ENCODE measurements at places on chromosomes 1 and 21. TPM values are rescaled to one million over a fixed set of nuclear protein-coding genes. Genes with fewer than 3 reads are reported as not detected.

GRCh38 chr1:30743584-30744059 lies 14.0 kb downstream of the LAPTM5 start:
- no peak for DNase-seq

DNA sequence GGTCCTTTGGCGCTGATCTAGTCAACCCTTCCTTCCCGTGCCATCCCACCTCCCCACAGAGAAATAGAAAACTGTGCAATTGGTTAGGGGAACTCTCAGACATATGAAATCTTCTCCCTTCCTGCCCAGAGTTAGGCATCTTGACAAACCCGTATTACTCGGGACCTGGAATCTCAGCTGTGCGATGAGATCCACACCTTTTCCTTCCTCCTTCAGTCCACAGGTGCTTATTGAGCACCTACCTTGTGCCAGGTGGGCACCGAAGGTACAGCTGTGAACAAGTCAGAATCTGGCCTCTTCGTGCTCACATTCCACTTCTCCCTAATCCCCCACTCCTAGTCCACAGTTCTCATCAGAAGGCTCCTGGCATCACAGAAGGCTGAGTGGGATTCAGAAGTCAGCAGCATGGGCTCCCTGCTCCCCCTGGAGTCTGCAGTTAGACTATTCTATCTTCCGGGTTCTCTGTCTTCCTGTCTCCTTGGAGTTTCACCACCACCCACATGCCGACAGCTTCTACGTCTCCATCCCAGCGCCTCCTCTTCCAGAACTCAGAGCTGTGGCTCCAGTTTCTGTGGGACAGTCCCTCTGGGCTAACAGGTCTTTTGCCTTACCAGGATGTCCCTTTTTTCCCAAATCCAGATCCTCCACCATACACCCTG lies 23.0 kb downstream of the KNCN start:
- DNase-seq, result no peak

DNA sequence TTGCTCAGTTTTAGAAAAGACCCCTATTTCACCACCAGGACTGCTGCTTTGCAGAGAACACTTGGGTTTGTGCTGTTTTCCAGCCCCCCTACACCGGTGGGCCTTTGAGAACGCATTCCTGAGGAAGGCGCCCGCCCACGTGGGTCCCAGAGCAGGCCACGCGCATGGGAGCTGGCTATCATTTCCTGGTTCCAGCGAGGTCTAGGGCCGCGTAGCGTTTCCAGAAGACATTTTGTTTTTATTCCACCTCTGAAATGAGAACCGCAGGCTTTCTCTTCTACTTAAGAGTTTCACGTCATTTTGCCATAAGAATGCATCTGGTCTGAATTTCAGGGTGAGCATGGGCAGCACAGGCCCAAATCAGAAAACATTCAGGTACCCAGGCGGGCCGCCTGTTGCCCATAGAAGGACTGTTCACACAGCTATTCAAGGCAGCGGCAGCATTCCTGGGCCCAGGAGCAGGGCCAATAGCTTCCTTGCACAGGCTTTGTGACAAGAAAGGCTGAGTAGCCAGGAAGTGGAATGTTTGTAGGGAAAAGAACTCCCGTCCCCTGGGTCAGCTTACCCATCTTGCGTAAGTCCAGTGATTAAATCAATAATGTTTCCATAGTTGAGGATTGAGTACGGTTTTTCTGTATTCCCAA lies 1.4 kb upstream of the KLHL21 start:
- DNase-seq, result peak; percentile 89

The NAXE gene
- total RNA-seq, result 56.3 TPM

DNA sequence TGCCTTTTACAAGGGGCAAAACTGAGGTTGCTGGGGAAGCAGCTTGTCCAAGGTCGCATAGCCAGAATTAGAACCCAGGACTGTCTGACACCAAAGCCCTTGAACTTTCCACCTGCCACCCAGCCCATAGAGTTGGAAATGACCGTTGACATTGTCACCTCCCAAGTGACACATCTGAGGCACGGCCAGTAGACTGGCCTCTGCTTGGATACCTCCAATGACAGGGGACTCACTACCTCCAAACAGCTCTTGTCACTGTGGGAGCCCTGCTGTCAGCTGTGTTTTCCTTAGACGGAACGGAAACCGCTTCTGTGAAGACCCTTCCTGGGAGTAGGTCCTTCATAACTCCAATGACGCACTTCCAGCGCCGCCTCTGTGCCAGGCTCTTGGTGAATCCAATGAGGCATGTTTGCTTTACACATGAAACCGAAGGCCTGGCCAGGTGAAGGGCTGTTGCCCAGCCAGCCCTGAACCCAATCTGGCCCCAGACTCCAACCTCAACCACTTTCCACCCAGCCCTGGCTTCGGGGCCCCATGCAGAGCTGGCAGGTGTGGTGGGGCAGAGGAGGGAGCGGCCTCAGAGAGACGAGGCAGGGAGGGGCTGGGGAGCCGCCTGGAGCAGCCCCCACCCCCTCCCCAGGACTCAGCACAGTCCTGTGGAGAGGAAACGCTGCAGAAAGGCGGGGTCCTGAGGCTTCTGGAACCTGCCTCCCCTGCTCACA lies 109.2 kb upstream of the IFFO2 start:
- DNase-seq, result no peak

DNA sequence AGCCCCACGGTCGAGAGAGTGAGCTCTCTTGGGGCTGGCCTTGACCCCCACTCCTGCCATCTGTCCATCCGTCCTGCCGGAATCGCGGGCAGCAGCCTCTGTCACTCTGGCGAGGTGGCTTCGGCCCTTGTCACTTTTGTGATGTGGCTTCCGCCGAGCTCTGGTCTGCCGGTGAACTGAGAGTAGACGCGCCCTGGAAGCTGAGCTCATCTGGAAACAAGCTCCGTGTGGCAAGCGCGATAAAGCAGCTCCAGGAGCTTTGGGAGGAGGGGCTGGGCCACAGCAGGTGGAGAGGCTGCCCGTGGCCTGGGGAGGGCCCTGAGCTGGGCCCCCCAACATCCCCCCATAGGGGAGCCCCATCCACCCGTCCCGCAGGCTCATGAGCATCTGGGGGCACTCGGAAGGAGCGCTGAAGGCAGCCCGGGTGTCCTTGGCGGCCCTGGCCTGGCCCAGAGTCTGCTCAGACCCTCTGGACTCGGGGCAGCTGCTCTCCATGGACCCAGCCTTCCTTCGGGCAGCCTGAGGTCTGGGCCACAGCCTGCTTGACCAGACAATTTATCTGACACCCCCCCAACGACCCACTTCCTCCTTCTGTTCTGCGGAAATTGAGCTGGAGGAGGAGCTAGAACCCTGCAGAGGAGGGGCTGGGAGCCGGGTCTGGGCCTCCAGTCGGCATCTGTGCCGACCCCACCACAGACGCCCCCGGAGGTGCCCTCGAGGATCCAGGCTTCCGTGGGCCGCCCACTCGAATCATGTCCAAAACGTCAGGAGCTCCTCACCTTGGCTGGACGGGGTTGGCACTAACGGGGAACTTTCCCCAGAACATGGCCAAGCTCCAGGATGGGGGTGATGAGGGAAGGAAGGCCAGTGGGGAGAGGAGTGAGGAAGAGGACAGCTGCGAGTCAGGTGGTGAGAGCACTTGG lies 59.1 kb downstream of the SLC19A1 start:
- DNase-seq, result no peak

The MIXL1 gene
- total RNA-seq, result 0.45 TPM

- DNase-seq, result peak; percentile 93
Observed at GRCh38 chr1:11681071-11681771, at the start of gene MAD2L2. Gene MAD2L2, minus strand, starts transcription at chr1:11681148. Its CDS starts 547 bp downstream, at chr1:11680601.

- no peak for DNase-seq
Observed at GRCh38 chr1:41386196-41386663, 25.0 kb downstream of the FOXO6 start.

DNA sequence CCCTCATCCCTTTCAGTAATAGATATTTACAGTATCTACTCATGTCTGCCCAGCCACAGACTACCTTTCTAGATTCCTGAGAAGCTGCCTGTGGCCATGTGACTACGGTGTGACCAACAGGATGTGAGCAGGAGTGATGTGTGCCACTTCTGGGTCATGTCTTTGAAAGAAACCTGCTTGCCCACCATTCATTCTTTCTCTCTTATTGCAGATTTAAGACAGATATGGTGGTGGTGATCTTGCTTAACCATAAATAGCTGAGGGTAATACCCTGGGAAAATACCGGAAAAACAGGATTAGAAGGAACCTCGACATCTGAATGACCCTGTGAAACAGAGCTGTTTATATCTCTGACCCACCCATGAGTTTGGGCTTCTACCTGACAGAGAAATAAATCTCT lies 41.6 kb upstream of the GUCA2A start:
- DNase-seq, result no peak

DNA sequence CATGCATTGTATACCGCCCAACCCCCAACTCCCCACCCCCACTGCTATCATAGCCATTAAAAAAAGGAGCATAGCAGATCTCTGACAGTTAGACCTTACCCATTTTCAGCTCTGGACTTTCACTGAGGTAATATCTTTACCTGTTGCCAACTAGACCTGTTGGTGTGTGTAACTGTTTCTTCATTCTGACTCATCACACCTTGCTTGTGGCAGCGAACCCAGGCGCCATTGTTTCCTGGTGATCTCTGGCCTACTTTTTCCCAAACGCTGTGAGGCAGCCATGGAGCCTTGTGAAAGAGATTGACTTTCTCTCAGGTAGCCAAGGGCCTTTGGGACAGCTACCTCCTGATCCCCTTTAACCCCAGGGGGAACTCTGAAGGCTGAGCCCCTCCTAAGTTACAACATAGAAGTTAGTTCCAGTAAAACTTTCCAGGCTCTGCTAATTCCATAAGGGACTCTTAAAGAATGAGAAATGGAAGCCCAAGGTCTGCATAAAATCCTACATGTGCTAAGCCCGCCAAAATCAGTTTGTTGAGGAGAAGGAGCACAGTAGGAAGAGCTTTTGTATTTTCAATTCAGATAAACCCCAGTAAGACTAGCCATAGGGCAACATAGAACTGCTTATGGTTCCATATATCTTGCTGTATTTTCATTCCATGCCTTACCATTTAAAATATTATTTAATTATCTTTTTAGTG lies 196.1 kb upstream of the CAMK1G start:
- DNase-seq, result no peak

The CD1D gene
- not detected for total RNA-seq

The OVAAL gene
- not detected for total RNA-seq

- DNase-seq, result no peak
Observed at GRCh38 chr1:228105996-228106799, 2.9 kb downstream of the MRPL55 start.

GRCh38 chr1:8154621-8155052 lies 128.5 kb upstream of the ERRFI1 start:
- DNase-seq, result no peak

GRCh38 chr21:35953597-35953996 lies 106.7 kb downstream of the SETD4 start:
- no peak for DNase-seq

- no peak for DNase-seq
Observed at GRCh38 chr1:18239671-18240070, 132.1 kb downstream of the IGSF21 start.

The LRRC53 gene
- not detected for total RNA-seq

The SYT6 gene
- not detected for total RNA-seq

DNA sequence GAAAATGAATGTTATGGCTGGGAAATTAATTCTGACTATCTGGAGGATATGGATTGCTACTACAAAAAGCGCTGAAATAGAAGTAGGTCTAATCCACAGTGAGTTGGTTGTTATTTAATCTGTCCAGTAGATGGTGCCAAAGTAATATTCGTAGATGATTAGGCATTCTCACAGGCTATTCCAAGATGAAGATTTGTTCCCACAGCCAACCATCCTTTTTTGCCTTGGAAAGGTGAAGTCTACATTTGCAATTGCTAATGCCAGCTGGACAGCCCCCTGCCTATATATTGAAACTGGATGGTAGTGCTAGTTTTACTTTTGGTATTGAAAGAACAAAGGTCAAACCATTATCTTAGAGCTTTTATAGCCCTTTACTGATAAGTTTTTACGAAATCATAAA lies 43.8 kb downstream of the RBM11 start:
- DNase-seq, result no peak
